ENCODE measurements at places on chromosomes 5 and 9.
A peak's percentile ranks its signal among the peaks of the same experiment; 100 is the strongest.

- DNase-seq = no peak
Observed at GRCh38 chr9:5643005-5643624, 14.2 kb downstream of the RIC1 start.

GRCh38 chr5:150783422-150783928 is 4.9 kb downstream of the SMIM3 start:
- DNase-seq = peak; percentile 50

DNA sequence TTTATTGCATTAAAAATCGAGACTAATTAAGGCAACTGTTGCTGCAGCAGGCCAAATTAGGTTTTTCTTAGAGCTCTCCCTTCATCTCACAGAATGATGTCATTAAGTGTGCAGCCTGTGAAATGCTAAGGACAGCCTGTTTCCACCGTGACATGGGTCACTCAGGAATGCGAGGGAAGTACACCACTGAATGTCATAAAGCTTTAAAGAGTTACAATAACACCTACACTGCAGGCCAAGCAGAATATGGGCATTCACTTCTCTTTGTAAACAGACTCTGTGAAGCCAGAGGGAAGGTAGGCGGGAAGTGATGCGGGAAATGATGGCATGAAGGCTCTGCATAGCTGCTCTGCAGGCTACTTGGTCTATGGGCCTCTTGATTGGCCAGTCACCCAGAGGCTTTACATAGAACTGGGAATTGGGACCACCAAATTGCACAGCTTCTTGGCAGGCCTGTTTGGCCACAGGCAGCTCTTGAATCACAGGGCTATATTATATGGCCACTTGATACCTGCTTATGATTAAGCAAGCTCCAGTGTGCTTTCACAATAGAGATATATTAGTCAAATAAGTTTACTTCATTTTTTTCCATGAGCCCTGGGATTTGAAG is 28.4 kb upstream of the AOPEP start:
- no peak for DNase-seq

GRCh38 chr5:84115727-84116126 is 269.0 kb downstream of the EDIL3 start:
- DNase-seq = no peak

- no peak for DNase-seq
Observed at GRCh38 chr9:14198047-14198840, 115.7 kb downstream of the NFIB start.

GRCh38 chr5:138336952-138337684 is 948 bp upstream of the FAM53C start:
- DNase-seq = no peak

GRCh38 chr9:29793970-29794369 is 2220.7 kb upstream of the C9orf72 start:
- DNase-seq = no peak

DNA sequence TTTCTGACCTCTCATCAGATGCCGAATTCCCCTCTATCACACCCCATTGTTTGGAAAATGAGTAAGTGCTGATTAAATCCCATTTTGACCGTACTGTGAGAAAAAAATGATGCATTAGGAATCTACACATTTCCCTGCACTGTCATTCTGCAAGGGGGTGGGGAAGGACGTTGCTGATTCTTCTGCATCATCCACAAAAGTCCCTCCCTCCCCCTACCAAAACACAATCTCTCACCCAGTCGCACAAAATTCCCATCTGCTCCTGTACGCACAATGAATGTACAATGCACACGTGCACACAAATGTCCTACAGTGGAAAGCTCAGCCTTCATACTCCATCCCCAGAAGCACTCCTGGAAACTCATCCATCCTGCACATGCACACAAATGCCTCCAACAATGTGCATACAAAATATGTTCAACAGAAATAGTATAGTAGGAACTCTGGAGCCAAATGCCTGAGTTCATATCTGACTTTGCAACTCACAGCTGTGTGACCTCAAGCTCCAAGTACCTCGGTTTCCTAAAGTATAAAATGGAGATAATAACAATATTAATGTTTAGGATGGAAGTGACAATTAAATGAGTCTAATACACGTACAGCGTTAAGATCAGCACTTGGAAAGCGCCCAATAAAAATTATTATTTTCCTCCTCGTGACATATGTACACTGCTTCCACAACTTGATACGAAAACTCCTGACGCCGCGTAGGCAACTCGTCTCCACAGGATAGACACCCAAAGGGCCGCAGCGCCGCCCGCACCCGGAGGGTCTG is 809 bp downstream of the TNIP1 start:
- DNase-seq = peak; percentile 8

- no peak for DNase-seq
Observed at GRCh38 chr5:168086104-168086610, 205.3 kb upstream of the WWC1 start.

DNA sequence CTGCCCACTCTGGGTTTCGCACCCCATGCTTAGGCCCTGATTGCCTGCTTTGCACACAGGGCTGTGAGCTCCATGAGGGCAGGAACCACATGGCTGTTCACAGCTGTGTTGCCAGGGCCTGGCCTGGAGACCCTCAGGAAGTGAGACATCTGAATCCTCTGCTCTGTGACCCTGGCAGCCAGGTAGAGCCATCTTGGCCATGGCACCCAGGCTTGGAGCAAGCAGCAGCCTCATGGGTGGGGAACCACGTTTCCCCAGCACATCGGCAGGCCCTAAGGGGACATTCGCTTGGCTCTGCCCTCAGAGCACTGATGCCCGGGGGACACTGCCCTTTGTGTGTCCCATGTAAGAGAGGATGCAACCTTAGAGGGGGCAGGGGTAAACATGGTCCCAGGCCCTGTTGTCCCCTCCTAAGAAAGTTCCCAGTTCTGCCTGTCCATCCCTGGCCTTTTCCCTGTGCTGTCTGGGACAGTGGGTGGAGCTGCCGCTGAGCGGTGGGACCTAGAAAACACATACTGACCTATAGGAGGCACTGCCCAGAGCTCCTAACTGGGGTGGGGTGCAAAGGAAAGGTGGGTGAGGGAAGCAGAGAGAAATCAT is 144.1 kb upstream of the IER5L start:
- DNase-seq = no peak

DNA sequence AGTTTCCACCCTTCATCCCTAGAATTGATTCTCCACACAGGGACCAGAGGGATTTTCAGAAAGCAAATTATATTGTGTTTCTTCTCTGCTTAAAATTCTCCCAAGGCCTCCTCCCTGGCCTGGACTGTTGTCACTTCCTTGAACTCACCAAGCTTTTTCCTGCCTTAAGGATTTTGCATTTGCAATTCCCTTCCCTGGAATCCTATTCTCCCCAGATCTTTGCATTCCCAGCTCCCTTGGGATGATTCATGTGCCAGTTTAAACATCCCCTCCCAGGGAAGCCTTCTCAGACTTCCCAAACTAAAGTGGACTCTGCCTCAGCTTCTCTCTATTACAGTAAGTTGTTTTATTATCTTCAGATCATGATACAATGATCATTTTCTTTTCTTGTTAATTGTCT is 35.2 kb upstream of the PDE8B start:
- DNase-seq = no peak

DNA sequence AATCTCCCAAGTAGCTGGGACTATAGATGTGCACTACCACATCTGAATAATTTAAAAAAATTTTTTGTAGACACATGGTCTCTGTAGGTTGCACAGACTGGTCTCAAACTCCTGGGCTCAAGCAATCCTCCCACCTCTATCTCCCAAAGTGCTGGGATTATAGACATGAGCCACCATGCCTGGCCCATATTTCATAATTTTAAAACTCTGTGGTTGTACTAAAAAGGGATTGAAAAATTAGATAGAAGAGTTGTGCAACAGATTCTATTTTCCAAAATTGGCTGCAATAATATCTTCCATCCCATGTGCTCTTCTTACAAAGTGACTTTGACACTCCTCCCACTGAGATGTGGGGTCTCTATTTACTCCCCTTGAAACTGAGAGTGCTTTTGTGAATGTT is 7.6 kb upstream of the UHRF2 start:
- DNase-seq = no peak

DNA sequence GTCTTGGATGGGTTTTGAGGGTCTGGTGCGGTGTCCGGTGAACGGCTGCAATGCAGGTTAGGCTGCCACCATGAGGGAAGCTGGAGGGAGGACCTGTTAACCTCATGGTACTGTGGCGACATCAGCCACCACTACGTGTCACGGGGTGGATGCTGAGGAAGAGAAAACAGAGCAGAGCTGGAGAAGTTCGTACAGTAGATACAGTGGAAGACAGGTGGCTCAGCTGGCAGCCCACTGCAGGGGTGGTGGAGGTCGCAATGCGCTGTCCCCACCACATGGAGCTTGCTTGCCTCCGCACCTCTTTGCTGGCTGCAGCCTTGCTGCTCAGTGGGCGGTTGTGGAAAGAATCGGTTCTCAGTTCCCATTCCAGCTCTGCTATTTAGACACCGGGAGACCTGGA is 2.8 kb downstream of the DCANP1 start:
- no peak for DNase-seq

- DNase-seq = no peak
Observed at GRCh38 chr5:56791396-56791795, 24.0 kb upstream of the MAP3K1 start.

DNA sequence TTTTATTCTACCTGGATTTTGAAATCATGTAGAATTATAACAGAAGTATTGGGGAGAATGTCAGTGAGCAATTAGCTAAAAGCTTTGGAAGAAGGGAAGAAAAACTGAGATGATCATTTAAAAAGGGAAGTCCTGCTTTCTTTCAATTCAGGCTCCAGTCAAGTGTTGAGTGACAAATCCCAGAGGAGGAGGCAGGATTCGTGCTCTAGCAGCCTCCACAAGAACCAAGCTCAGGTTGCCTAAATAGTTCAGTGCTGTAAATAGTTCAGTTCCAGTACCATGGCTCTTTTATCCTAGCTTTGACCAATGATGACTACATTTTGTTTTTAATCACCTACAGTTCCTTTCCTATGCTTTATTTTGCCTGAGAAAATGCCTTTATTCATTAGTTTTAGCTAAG is 204.9 kb upstream of the NREP start:
- no peak for DNase-seq

- DNase-seq = no peak
Observed at GRCh38 chr5:107218457-107219193, 452.1 kb downstream of the EFNA5 start.

DNA sequence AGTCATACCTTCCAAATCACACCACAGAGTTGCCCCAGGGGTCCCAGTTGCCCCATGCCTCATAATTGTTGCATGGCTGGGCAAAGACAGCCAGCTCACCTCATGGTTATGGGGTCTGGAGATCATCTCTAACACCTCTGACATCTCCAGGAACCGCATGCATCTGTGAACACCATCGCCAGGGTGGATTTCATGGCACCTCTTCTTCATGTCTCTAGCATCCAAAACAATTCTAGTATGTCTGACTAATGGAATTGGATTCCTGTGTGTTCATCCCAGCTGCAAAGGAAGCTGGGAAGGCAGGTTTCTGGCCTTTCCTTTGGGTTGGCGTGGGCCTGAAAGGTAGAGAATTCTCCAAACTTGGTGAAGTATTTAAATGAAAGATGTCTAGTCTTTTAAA is 122.3 kb upstream of the ABCA1 start:
- DNase-seq = no peak

- DNase-seq = no peak
Observed at GRCh38 chr9:23693374-23693773, 132.7 kb downstream of the ELAVL2 start.

- DNase-seq = no peak
Observed at GRCh38 chr5:135600152-135600570, 21.4 kb upstream of the CXCL14 start.

GRCh38 chr9:122866079-122866478 is 37.7 kb upstream of the PDCL start:
- no peak for DNase-seq

- DNase-seq = no peak
Observed at GRCh38 chr5:134439210-134439654, 27.6 kb upstream of the CDKN2AIPNL start.

GRCh38 chr5:61162832-61163567 is 732 bp upstream of the SMIM15 start:
- DNase-seq = no peak

GRCh38 chr9:92312887-92313623 is 12.1 kb downstream of the NOL8 start:
- DNase-seq = no peak

- no peak for DNase-seq
Observed at GRCh38 chr5:127582773-127583370, 65.4 kb downstream of the PRRC1 start.

- DNase-seq = peak; percentile 49
Observed at GRCh38 chr5:14593326-14594021, 11.9 kb downstream of the OTULINL start.

DNA sequence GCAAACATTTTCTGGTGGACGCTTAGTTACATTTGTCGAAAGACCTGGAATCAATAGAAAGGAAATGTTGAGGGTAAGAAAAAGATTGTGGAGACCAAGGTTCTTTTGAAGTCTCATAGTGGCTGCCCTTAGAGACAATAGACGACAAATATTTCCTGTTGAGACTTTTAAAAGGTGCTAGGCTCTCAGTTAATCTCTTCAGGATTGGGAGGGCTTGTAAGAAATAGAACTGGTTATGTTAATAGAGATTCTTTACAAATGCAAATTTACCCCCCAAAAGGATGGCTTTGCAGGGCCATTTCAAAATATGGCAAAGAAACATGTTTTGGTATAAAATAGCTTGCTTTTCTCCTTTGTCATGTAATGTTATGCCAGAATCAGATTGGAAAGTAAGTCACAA is 428.2 kb upstream of the CTNND2 start:
- no peak for DNase-seq

DNA sequence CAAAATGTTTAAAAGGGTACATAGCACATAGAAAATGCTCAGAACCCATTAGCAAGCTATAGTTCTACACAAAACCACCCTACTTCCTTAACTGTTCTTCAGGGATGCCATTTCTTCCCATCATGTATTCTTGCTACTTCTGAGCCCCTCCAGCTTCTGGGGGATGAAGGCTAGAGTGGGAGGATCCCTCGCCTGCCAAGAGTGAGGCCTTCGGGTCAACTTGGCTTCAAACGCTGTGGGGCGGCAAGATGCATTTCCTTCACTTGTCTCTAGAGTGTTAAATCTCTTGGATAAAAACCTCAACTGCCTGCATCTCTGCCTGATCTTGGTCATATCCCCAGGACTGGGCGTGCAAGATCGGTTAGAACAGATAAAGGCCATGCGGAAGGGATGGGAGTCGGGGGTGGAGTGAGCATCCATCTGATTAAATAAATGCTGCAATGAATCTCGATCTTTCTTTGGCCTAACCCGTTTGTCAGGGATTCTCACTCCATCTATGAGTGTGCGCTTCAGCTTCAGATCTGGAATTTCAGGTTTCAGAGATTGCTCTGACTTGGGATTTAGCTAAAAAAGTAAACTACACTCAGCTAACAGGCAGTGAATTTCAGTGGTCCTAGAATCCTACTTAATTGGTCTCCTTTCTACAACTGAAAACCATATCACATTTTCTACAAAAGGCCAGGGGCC is 118.0 kb upstream of the PANK3 start:
- no peak for DNase-seq
